ENCODE measurements at places on chromosomes 2 and 18.

DNA sequence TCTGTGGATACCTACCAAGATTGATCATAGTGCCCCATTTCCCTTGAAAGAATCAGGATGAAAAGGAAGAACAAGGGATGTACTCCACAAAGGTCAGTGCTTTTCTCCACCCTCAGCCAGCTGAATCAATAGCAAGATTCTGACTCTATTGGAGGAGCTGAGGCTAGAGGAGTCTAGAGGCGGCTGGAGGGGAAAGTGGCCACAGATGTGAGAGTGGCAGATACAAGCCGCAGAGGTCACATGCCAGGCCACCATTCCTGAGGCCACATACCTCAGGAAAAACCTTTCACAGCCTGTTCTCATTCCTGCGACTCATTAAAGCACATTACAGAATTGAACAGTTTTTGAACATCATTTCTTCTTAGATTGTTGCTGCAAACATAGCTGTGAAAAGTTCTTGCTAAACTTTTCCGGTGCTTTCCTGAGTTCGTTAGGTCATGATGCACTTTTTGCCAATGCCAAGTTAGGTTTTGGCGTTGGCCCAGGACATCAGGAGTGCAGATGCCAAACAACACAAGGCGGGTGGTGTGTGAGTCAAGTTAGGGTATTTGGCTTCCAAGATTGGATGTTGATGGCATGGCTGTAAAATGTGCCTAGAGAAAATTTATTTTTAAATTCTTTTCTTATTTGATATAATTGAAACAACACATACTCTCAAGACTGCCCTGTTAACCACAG lies 160.7 kb upstream of the SP5 start:
- no peak for DNase-seq

DNA sequence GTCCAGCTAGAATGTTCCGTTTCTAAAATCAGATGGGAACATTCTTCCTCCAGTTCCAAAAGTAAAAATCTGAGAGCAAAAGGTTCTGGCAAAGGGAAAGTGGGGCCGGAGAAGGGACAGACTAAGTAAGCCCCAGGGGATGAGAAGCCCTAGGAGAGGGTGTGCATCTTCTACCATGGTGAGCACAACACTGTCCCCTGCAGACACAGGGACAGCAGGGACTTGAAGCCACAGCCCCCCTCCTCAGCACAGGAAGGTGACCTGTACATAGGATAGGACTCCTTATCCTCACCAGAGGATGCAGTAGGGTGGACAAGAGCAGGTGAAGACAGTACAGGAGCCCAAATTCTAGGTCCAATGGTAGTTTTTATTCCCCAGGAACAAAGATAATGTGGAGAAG lies 12.6 kb upstream of the ATRAID start:
- DNase-seq = no peak

DNA sequence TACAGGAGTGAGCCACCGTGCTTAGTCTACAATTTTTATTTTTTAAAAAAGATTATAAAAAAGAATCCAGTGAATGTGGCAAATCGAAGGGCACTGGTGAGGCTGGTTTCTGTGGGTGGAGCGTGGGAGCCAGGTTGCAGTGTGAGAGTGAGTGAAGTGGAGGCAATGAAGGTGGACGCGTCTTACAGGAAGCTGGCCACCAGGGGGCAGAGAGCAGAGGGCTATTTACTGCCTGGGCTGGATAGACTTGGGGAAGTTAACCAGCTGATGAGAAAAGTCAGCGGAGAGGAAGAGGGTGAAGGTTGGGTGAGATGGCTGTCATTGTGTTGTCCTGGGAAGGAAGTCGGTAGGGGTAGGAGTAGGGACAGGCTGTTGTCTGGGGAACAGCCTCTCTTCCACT lies 6.8 kb downstream of the SCTR start:
- DNase-seq = no peak

DNA sequence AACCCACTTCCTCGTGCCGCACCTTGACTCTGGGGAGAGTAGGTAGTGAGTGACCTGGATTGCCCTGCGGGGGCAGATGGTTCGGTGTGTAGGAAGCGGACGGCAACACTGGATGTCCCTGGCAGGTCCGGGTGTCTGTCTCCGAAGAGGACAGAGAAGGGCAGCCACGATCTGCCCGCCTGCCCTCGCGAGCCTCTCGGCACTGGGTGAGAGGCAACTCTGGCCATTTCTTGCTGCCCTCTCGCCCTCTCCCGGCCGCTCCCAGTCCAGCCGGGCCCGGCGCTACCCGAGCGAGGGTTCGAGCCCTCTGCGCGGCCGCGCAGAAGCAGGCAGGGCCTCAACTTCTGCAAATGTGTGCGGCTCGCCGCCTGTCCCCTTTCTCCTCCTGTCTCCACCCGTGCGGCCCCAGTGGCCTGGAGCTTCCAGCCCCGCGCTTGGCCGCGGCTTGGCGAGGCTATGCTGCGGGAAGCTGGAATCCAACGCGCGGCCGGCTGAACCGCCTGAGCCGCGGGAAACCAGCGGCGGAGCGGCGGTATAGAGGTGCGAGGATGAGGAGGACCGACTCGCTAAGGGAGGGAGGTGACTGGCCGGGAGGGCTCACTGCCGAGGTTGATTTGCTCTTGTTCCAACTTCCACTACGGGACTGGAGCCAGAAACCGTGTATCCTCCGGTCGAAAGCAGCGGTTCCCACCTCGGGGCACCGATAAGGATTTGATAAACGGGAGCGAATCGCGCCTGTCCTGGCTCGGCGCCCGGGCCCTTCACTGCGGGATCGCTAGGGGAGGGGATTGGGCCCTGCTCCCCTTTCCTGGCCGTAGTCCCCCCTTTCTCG lies 1.5 kb downstream of the EPAS1 start:
- DNase-seq = peak; percentile 36

- no peak for DNase-seq
Measured at GRCh38 chr2:58762176-58762781, 521.2 kb upstream of the FANCL start.

GRCh38 chr2:174835797-174836255 lies 71.6 kb upstream of the CHRNA1 start:
- DNase-seq = no peak
